Right ventricle myocardium inferior (tissue), 1 donor: ENCODE measurements at places on chromosomes 2 and 18. TPM values are rescaled to one million over a fixed set of nuclear protein-coding genes. Genes with fewer than 3 reads are reported as not detected.

The ALPG gene
- not detected for total RNA-seq

The POTEF gene
- not detected for total RNA-seq

DNA sequence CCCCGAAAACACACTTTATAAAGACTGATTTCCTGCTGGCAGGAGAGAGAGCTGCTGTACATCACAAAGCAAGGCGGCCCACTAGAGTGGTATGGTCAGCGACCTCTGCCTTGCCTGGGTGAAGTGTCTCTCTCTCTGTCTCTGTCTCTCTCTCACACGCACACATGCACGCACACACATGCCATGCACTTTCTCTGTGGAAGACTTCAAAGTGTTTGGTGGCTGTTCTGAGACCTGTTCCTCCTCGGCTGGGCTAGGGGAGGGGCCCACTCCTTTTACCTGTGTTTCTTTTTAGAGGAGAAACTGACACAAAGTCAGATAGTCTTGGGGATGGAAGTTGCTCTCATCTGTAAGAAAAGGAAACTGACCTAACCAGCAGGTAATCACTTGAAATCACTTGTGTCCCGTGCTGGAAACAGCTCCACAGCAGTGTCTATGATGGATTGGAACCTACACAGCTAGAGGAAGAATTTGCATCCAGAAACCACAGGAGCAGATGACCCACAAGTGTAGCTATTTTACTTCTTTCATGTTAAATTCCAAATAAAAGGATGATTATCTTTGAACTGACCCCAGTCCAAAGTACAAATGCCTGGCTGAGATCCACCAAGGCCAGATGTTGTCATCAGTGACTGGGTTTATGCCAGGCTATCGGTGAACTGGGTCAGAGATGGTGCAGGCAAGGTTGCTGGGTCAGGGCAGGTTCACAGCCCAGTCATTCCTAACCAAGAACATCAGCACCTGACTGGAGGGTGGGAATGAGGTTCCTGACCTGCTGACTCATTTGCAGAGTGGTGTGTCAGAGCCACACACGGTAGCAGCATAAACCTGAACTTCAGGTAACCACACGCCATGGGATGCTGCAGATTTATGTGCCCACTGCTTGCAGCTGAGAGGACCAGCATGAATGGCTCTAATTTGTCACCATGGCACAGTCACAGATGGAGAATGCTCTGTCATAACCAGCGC, 63.0 kb downstream of the NPAS2 start:
- DNase-seq = no peak

The MEX3C gene
- 20.5 TPM for total RNA-seq

DNA sequence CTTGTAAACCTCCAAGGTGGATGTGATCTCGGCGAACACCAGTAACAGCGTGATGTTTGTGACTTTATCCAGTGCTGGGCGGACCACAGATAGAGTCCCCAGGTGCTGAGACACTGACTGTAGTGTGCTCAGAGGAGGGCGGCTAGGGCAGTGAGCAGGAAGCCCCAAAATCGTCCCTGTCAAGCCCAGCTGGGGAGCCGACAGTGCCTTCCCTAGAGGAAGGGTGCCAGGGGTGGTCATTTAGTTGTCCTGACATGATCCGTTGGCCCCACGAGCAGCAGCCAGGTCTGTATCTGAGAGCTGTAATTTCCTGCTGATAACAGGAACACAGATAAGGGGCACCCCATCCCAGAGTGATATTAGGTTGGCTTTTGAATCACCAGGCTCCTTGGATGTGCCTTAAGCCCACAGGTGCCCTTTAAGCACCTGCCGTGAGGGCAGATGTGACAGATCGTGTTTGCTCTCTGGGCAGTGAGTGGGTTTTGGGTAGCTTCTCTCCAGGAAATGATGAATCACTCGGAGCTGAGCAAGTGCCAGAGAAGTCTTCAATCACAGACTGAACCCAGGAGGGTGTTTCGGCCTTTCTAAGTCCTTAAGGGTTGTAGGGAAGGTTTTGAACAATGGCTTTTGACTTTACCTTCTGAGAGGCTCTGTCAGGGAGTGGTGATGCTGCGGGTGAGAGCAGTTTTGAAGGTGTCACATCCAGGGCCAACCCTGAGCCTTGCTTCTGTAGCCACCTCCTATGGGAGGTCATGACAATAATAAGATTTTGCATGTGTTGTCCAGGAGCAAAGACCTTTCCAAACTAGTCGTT, 7.7 kb downstream of the LPIN1 start:
- no peak for DNase-seq

The DSG2 gene
- 35.7 TPM for total RNA-seq

The FAM110C gene
- 2.9 TPM for total RNA-seq

The EIF4E2 gene
- 39.0 TPM for total RNA-seq

GRCh38 chr2:10103179-10103578, 19.4 kb upstream of the RRM2 start:
- no peak for DNase-seq

GRCh38 chr2:150690870-150691269, 203.4 kb upstream of the RND3 start:
- no peak for DNase-seq

The GRHL1 gene
- 0.81 TPM for total RNA-seq

DNA sequence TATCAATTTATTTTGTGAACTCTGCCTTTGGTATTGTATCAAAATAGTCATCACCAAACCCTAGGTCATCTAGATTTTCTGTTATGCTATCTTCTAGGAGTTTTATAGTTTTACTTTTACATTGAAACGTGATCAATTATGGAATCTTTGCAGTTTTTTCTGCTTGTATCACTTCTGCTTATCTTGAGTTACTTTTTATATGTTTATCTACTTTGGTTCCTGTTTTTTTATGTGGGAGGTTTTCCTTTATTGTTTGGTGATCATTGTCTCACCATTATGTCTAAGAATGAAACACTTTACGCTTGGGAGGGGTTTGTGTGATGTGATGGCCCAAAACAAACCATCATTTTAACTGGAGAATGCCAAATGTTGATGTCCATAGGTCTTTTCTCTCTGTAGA, 261.2 kb downstream of the SPAG16 start:
- DNase-seq = no peak

- no peak for DNase-seq
Measured at GRCh38 chr2:240498958-240499260, 58.9 kb downstream of the ANKMY1 start.

DNA sequence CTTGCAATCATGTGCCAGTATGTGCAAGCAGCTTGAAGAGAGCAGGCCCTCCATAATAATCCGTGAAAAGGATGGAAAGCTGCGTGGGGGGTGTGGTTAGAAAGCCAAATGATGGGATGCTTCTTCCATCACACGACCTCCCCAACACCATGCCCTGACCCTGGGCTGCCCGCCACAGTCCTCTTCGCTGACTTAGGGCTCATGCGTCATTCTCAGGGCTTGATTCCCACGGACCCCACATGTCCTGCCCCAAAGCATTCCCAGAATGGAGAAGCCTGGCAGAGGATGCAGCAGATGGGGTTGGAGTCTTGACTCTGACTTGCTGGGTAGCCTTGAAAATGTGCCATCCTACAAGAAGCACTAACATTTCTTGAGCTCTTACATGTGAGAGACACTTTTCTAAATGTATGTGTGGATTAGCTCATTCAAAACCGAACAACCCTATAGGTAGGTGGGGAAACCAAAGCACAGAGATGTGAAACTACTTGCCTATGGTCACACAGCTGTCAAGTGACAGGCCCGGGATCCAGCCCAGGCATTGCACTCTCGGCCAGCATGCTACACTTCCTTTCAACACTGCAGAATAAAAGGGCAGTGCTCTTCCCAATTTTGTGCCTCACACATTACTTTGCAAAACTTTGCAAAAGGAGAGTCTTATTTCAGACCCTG, 3.7 kb downstream of the TNS1 start:
- DNase-seq = peak; percentile 45

The RTP5 gene
- not detected for total RNA-seq

GRCh38 chr18:22428672-22429071, 11.0 kb upstream of the CTAGE1 start:
- no peak for DNase-seq

The RNF125 gene
- 5.6 TPM for total RNA-seq

DNA sequence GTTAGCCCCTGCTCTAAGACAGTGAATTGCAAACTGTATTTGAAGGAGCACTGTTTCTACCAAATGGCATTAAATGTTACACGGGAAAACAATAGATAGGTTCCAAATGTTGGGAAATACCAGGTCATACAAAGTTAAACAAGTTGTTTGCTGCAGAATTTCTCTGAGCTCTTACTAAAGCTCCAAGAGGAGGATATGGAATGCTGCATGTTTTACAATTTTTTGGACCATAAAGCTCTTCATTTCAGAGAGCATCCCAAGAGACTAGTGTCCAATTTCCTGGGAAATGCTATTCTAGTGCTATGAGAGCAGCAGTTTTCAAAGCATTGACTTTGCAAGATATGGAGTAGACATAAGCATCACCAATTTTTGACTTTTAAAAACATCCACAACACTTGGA, 155.6 kb upstream of the CCDC68 start:
- no peak for DNase-seq

The AQP12A gene
- not detected for total RNA-seq

DNA sequence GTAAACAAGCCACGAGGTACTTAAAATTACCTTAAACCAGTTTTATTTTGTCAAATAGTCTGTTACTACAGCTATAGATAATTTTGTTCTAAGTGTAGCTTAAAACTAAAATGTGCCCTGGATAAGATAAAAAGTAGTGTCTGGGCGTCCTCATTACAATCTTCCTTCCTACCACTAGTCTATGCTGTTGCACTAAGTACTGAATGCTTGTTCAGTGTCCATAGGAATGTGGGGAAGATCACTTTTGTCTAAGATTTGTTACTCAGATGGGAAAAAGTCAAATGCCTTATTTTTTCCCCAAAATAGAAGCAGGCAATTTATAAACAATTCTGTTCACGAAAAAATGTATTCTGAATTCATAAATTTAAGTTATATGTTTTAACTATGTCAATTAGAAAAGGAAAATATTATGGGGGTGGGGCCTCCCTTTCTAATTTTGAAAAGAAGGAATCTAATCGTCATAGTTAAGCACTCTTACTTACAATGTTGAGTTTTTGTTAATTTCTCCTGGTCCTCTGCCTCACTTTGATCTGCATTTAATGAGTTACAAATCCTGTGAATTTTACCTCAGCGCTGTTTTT, 140.4 kb upstream of the VRK2 start:
- no peak for DNase-seq

- no peak for DNase-seq
Measured at GRCh38 chr2:71333619-71334018, 2.0 kb downstream of the ZNF638 start.

DNA sequence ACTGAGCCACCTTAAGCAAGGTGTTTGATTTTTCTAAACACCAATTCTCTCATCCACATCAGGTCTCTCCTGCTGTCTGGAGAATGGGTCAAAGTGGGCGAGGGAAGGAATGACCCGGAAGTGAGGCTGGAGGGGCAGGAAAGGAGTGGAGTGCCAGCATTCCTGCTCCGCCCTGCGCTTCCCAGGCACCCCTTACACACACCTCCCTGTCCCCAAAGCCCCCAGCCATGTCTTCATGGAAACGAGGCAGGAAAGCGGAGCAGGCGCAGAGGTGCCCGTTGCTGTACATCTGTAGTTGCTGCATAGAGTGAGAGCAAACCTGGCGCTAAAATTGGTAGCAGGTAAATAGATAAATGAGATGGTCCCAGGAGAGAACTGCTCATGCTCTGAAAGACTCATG, 27.2 kb upstream of the NT5DC4 start:
- DNase-seq = no peak

The MC5R gene
- total RNA-seq = not detected

The VAMP5 gene
- total RNA-seq = 62.1 TPM

The ASIC4 gene
- total RNA-seq = not detected

DNA sequence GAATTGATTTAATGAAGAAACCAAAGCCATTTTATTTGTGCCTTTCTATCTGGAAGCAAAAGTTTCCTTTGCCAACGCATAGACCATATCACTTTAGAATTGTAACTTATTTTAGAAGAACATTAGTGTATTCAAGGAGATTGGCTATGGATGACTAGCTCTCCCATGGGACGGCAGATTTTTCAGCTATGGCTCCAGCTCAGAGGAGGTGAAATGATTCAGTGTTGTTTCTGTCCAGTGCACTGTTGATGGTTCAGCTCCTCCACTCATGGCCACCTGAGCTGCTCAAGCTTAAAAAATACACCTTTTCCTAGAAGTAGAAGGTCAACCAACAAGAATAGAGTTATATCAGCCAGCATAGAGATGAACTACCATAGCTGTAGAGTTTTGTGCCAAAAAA, 1597.5 kb upstream of the PIK3C3 start:
- no peak for DNase-seq

GRCh38 chr2:215417400-215417951, 18.4 kb downstream of the FN1 start:
- DNase-seq = no peak

DNA sequence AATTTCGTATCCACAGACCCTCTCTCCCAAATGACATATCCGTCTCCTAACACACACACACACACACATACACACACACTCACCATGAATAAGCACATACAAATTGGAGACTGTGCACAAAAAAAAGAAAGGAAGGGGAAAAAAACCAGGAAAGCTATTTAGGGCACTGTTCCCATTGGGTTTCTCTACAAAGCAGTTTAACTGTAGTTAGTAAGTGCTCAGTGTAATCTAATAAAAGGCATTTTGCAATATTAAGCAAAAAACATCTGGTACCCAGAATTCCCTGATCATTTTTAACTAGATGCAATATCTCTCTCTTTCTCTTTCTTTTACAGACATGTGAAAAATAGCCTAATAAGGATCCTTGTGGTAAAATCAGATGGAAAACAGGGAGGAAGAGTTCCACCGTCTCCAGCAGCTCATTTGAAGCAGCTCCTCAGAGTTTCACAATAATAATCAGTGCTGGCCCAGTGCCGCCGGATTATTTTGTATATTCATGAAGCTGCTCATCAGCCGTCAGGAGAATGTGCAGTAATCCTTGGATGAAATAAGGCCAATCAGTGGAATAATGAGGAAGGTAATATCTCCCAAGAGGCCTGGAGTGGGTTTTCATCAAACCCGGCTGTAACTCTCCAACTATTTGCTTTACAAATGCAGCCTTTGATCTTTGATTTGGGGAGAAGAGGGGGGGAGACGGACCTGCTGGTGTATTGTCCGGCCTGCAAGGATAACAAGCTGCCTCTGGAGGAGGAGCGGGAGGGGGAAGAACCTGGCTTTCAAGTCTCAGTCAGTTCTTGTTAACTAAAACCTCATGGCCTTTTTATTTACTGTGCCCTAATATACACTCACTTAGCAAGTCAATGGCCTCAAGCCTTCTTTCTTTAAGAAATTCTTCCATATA, 227.6 kb upstream of the SMIM21 start:
- DNase-seq = no peak

- DNase-seq = no peak
Measured at GRCh38 chr2:172455121-172455515, 27.7 kb downstream of the ITGA6 start.

GRCh38 chr2:206217743-206218142, 56.7 kb upstream of the ZDBF2 start:
- DNase-seq = no peak

GRCh38 chr2:197140045-197140444, 170.5 kb downstream of the ANKRD44 start:
- DNase-seq = no peak

The VSNL1 gene
- 10.4 TPM for total RNA-seq

The EVX2 gene
- not detected for total RNA-seq

DNA sequence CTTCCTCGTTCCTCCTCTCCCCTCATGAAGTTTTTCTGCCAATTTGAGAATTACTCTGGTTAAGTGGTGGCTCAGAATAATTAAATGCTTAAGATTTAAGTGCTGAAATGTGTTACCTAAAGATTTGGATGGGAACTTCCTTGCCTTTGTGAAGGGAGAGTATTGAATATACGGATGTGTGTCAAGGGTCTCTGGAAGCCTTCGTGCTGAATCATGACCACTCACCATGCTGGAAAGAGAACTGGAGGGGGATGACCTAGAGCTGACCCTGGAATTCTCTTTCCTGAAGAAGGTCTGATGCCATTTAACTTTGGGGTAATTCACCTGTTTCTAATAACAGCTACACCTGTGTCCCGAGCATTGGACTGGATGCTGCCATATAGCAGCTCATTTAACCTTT, 2.2 kb downstream of the MOCOS start:
- DNase-seq = no peak
